ENCODE measurements at places on chromosomes 6 and 20. TPM values are rescaled to one million over a fixed set of nuclear protein-coding genes. Genes with fewer than 3 reads are reported as not detected.
A peak's percentile ranks its signal among the peaks of the same experiment; 100 is the strongest.

The COX4I2 gene
- total RNA-seq, result not detected

- no peaks in the 10 kb centered on the region for H3K27me3 ChIP-seq
- H3K27ac ChIP-seq, result peak overlapping the region; percentile 90
- H3K4me1 ChIP-seq, result peaks cover 69% of the 10 kb centered on the region
- H3K4me3 ChIP-seq, result peak overlapping the region; percentile 86
- DNase-seq, result peak; percentile 64
- peaks cover 36% of the 10 kb centered on the region for H3K36me3 ChIP-seq
These were observed 1.3 kb downstream of the PLCG1 start for GRCh38 chr20:41138475-41139226.

The FHL5 gene
- total RNA-seq, result not detected

The DSTN gene
- 109 TPM for total RNA-seq

DNA sequence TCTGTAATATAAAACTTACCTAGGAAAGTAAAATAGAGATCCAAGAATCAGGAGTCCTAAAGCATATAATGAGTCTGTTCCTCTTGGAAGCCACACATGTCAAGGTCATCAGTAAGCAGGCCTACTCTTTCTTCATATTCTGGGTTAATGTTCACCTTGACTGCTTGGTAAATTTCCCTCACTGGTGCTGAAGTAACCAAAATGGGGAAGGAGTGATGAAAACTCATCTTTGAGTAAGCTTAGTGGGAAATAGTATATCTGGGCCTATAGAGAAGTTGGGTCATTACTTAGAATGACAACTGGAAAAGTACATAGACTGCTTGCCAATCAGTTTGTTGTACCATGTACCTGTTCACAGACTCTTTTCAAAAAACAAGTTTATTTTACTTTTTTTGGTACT lies 6.6 kb downstream of the TSPYL4 start:
- DNase-seq, result no peak
- peaks cover 12% of the 10 kb centered on the region for H3K36me3 ChIP-seq
- no peaks in the 10 kb centered on the region for H3K27me3 ChIP-seq
- peaks cover 21% of the 10 kb centered on the region for H3K4me1 ChIP-seq

The CDS2 gene
- total RNA-seq, result 68.2 TPM

The LKAAEAR1 gene
- total RNA-seq, result not detected

DNA sequence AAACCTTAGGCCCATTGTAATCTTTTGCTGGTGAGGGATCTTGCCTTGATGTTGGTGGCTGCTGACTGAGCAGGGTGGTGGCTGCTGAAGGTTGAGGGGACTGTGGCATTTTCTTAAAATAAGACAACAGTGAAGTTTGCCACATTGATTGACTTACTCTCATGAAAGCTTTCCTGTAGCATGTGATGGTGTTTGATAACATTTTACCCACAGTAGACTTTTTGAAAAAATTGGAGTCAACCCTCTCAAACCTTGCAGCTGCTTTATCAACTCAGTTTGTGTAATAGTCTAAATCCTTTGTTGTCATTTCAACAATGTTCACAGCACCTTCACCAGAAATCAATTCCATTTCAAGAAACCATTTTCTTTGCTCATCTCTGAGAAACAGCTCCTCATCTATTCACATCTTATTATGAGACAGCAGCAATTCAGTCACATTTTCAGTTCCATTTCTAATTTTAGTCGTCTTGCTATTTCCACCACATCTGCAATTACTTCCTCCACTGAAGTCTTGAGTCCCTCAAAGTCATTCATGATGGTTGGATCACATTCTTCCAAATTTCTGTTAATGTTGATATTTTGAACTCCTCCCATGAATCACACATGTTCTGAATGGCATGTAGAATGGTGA lies 37.2 kb downstream of the CST9L start:
- peaks cover 6% of the 10 kb centered on the region for H3K4me1 ChIP-seq
- DNase-seq, result no peak
- no peaks in the 10 kb centered on the region for H3K36me3 ChIP-seq
- no peak overlapping the region for H3K4me3 ChIP-seq
- H3K27me3 ChIP-seq, result no peaks in the 10 kb centered on the region

DNA sequence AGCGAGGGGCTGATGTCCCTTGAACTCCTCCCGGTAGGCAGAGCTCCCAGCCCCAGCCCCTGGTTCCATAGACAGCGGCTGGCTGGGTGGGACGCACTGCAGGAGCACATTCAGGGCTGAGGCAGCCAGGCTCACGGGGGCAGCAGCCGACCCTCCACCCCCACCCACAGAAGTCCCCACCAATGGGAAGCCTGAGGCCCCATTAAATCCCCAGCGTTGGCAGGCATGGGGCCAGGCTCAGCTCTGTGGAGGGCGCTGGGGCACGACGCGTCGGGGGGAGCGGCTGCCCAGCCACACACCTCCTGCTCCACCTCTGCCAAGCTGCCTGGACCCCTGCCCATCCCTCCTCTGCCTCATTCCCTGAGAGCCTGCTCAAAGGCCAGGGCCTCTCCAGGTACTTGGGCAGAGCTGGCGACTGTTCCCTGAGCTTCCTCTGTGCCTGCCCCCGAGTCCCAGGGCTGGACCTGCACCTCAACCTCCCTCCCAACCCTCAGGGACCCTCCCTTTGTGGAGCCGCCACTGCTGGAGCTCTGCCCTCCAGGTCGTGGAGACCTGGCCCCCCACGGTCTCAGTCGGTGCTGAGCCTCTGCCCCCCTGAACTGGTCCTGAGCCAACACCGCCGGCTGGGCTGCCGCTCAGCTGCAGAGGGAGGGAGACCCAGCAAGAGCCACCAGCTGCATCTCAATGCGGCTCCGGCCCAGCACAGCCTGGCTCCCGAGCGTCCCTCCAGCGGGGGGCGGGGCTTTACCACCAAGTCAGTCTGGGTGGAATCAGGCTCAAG lies 9.1 kb downstream of the CHRNA4 start:
- no peak overlapping the region for H3K27ac ChIP-seq
- no peak overlapping the region for H3K4me3 ChIP-seq
- no peaks in the 10 kb centered on the region for H3K27me3 ChIP-seq
- DNase-seq, result no peak
- peaks cover 6% of the 10 kb centered on the region for H3K36me3 ChIP-seq

The LSM2 gene
- 100 TPM for total RNA-seq

The HSD17B8 gene
- total RNA-seq, result 13.0 TPM

The HCRTR2 gene
- total RNA-seq, result not detected

The RAB44 gene
- total RNA-seq, result 0.25 TPM

- DNase-seq, result no peak
- H3K36me3 ChIP-seq, result no peaks in the 10 kb centered on the region
- no peaks in the 10 kb centered on the region for H3K27me3 ChIP-seq
- no peak overlapping the region for H3K27ac ChIP-seq
These were observed 38.7 kb downstream of the DOK5 start for GRCh38 chr20:54514028-54514607.

DNA sequence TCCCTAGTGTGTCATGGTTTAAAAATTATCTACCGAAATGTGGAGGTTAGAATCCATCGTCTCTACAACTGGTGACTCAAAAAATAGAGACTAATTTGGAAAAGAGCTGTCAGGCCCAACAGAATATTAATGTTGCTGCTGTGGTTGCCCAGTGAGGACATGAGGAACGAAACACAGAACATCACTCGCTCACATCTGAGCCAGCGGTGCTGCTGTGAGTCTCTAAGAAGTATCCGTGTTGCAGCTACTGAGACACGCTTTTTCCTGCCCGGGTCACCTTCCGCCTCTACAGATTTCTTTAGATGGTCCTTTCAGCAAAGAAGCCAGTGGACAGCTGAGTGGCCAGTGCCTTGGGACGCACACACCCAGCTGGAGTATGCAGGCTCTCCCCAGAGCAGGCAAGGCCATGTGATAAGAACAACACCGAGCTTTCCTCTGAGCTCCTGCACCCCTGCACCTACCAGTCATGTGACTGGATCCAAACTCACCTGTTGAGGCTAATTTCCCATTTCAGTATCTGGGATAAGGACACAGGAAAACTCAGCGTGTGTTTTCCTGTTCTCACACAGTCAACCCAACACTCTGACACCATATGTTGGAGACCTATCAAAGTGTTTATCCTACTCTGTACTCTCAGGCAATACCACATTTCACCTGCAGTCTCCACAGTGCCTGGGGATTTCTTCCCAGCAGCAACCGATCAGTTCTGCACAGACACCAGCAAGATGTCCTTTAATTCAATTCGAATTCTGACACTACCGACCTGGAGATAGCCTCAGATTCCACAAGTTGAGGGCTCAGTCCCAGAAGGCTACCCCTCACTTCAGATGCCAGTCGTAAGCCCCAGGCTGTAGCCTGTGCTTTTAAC lies 119.0 kb upstream of the RPS6KA2 start:
- H3K27ac ChIP-seq, result no peak overlapping the region
- no peak overlapping the region for H3K4me3 ChIP-seq
- DNase-seq, result no peak
- no peaks in the 10 kb centered on the region for H3K4me1 ChIP-seq
- H3K36me3 ChIP-seq, result no peaks in the 10 kb centered on the region

- H3K4me1 ChIP-seq, result peaks cover 19% of the 10 kb centered on the region
- no peaks in the 10 kb centered on the region for H3K36me3 ChIP-seq
- H3K27me3 ChIP-seq, result no peaks in the 10 kb centered on the region
- DNase-seq, result no peak
- no peak overlapping the region for H3K4me3 ChIP-seq
- H3K27ac ChIP-seq, result no peak overlapping the region
These were observed 65.2 kb downstream of the GCNT2 start for GRCh38 chr6:10586302-10586701.

The SMLR1 gene
- total RNA-seq, result not detected

DNA sequence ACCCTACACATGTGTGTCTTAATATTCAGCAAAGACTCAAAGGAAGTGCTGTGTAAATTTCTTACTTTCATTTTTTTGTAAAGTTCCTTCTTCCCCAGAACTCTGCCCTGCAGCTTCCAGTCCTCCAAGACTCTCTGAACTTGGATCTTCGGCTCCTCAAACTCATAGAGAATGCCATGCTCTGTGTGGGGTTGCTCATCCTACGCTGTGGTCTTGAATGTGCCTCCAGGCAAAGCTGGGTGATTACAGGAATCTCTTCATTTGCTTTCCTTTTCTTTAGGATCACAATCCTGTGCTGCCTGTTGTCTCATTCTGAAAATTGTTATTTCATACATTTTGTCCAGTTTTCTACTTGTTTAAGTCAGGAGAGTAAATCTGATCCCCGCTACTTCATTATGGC lies 14.5 kb upstream of the CDC5L start:
- no peak for DNase-seq
- H3K36me3 ChIP-seq, result no peaks in the 10 kb centered on the region
- H3K27ac ChIP-seq, result no peak overlapping the region
- no peaks in the 10 kb centered on the region for H3K4me1 ChIP-seq
- no peak overlapping the region for H3K4me3 ChIP-seq

The PXMP4 gene
- total RNA-seq, result 15.8 TPM

The ANKEF1 gene
- total RNA-seq, result 5.4 TPM

GRCh38 chr6:143385636-143386035 lies 64.9 kb downstream of the ADAT2 start:
- no peak overlapping the region for H3K27ac ChIP-seq
- no peaks in the 10 kb centered on the region for H3K4me1 ChIP-seq
- no peak overlapping the region for H3K4me3 ChIP-seq
- H3K36me3 ChIP-seq, result no peaks in the 10 kb centered on the region
- no peak for DNase-seq

The CASS4 gene
- 13.2 TPM for total RNA-seq

The STX11 gene
- total RNA-seq, result 23.8 TPM

- no peaks in the 10 kb centered on the region for H3K27me3 ChIP-seq
- no peak for DNase-seq
- no peak overlapping the region for H3K27ac ChIP-seq
- peaks cover 43% of the 10 kb centered on the region for H3K36me3 ChIP-seq
- no peak overlapping the region for H3K4me3 ChIP-seq
These were observed 11.4 kb downstream of the NUP43 start for GRCh38 chr6:149734915-149735314.

The GJA10 gene
- total RNA-seq, result 3.5 TPM

The AIF1 gene
- 11.7 TPM for total RNA-seq
